NCI-H526 treated with DMSO at 0.1 percent for 48 hours (cell line): ENCODE measurements at places on chromosomes 1 and 21.

GRCh38 chr1:185419718-185420117 lies 102.7 kb upstream of the IVNS1ABP start:
- DNase-seq = no peak

GRCh38 chr1:175192111-175192629 lies 406 bp downstream of the KIAA0040 start:
- DNase-seq = peak; percentile 45

DNA sequence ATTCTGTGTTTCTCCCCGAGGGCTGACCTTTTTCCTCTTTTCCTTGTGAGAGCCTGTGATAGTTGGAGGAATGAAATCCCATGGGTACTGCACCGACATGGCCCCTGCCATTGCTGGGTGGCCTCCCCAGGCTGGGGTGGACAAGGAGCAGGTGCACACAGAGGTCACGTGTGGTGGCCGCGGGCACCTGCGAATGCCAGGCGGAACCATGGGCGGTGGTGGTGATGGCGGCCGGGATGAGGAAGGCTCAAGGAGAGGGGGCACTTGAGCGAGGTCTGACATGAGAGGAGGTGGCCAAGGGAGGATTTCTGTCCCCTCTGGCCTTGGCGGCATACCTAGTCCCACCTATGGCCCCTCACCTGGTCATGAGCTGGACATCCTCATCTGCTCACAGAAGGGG lies 69.6 kb downstream of the AJAP1 start:
- DNase-seq = no peak

DNA sequence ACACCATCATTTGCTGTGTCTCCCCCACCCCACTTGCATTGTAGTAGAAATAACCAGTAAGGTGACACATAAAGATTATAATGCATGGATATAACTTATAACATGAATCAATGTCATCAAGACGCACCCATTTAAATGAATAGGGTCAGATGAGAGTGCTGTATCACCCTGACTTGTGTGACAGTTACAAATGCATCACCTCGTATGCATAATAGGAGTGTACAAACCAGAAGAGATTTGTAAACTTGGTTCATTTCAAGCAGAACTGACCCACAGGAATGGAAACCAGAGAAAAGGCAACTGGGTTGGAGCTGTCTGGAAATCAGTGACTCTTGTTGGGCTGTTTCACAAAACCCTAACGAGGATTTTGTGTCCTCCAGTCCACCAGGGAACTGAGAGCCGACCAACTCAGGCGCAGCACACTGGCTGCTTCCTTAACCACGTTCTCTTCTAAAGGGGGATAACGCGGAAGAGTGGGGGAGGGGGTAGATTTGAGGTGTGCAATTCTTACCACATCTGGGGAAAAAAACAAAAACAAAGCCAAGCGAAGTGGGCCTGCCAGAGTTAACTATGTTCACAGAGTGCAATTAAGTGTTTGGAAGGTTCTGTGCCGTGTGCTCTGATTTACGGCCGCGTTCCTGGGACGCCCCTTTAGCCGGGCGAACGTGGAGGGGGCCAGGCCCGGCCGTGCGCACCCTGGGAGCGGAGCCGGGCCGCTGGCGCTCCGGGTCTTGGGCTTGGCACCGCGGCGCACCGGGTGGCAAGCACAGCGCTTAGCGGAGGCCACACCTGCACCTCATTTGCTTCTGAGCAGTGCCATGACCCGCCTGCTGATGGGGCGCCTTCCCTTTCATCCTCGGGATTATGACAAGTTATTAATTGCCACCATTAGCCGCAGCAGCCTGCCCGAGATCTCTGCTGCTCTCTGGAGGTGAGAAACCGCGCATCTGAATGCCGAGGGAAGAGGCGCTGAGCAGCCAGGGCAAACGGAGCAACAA lies 248.8 kb upstream of the FOXD3 start:
- DNase-seq = peak; percentile 34

GRCh38 chr1:220884109-220884980 lies 5.1 kb downstream of the HLX start:
- no peak for DNase-seq

- DNase-seq = no peak
Measured at GRCh38 chr1:15412175-15412800, 2.6 kb downstream of the EFHD2 start.

GRCh38 chr1:91617285-91617765 lies 116.7 kb downstream of the CDC7 start:
- DNase-seq = no peak

DNA sequence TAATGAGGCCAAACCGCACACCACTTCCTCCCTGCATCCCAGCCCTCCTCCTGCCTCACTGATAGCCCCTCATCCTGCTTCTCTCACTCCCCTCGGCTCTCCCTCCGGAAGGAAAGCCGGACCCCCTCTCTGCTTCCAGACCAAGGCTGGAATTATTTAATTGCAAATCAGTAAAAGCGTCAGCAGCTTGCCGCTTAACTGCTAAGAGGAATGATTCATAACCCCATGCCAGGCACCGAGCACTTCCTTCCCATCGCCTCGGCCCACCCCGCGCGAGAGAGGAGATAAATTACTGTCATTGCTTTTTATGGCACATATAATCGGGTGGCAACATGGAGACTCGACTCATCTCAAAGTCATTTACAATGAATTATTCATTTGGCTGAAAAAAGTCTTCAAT lies 77.3 kb downstream of the UBIAD1 start:
- no peak for DNase-seq

- no peak for DNase-seq
Measured at GRCh38 chr1:203935321-203935720, 73.9 kb downstream of the SNRPE start.

GRCh38 chr21:14975136-14975919 lies 89.5 kb downstream of the NRIP1 start:
- no peak for DNase-seq

DNA sequence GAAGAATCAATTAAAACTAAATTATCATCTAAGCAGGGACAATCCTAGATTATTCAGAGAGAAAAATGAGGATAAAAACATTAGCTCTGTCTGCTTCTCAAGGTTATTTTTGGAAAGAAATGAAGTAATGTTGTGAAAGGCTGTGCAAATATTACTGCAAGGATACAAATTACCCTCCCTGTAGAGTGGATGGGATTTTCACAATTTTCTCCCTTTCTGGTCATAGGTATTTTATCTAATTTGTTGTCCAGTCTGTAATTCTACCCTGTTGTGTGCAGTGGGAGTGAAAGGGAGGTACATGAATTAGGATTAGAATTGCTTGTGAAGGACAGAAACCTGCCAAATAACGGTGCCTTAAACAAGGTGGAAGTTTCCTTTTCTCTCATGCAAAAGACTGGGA lies 54.7 kb downstream of the MAP3K7CL start:
- DNase-seq = no peak

DNA sequence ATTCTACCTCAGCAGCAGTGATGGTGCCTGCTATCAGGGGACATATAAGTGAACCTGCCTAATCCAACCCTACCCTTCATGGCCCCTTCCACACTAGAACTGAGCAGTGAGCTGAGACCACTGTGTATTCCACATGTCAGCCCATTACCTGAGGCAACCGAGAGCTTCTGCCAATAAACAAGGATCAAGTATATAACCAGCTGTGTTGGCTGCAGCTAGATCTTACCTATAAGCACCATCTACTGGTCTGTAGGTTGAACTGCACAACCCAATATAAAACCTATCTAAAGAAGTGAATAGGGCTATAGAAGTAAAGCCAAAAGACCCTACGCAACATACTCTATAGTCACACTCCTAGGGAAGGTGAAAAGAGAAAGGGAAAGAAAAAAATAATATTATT lies 376.9 kb downstream of the HHIPL2 start:
- DNase-seq = peak; percentile 8

- DNase-seq = no peak
Measured at GRCh38 chr1:116150368-116150767, 39.2 kb downstream of the MAB21L3 start.

- no peak for DNase-seq
Measured at GRCh38 chr1:113593550-113594297, 165.6 kb downstream of the PHTF1 start.

GRCh38 chr1:234495231-234495990 lies 16.4 kb upstream of the TARBP1 start:
- DNase-seq = no peak

GRCh38 chr1:184036517-184036949 lies 995 bp downstream of the COLGALT2 start:
- peak; percentile 87 for DNase-seq

DNA sequence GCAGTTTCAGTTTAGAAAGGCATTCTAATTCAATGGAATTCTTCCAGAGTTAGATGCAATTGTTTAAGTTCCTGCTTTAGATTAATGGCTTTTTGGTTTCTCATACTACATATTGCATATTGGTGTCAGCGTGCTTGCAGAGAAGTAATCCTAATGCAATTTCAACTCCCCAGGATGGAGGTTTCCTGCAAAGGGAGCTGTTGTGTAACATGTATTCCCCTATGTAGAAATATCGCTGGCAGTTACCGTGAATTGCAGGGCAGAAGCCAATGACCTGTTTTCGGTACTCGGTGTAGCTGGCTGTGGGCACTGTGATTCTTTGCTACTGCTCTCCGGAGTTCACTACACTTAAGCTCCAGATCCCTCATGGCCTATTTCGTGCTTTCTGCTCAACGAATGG lies 256.1 kb upstream of the PTBP2 start:
- DNase-seq = no peak

DNA sequence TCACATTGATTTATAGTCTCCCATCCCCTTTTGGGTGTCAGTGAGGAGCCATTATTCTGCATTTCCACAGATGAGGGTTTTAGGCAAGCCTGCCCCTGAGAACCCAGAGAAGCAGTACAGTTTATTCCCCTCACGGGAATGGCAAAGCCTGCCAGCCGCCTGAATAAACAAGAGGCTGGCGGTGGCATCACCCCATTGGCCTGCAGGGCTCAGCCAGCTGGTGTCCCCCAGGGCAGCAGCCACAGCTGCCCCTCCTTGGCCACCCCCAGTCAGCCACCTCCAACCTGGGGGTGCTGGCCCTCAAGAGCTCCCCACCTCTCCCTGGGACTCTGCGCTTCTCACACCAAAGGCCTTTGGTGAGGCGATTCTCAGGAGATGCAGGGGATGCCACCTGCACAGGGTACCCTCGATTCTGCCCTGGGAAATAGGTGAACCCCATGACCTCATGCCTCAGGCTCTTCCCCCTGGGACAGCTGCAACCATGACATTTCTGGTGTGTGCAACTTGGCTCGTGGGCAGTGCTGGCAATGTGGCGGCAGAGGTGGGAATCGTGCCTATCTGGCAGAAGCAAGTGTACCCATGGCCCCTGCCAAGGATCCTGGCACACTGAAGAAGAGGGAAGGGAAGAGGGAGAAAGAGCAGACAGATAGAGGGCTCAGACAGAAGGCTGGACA lies 14.0 kb downstream of the OLFML2B start:
- no peak for DNase-seq

GRCh38 chr1:113166473-113166872 lies 93.5 kb downstream of the LRIG2 start:
- no peak for DNase-seq

DNA sequence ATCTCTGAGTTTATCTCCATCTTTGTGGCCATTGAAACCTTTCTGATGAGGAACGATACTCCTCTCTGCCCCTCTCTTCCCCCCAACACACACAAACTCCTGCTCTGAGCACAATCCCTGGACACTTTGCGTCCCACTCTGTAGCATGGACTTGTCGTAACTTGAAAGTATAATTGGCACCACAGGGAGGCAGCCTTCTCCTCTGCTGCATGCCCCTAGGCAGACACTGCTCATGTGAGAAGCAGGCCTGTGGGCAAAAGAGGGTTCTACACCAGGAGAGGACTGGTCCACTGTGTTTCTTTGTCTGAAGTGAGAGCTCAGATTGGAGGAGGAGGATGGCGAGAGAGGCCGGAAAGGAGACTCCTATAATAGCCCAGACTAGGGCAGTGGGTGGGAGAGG lies 3.8 kb upstream of the PARS2 start:
- DNase-seq = no peak

DNA sequence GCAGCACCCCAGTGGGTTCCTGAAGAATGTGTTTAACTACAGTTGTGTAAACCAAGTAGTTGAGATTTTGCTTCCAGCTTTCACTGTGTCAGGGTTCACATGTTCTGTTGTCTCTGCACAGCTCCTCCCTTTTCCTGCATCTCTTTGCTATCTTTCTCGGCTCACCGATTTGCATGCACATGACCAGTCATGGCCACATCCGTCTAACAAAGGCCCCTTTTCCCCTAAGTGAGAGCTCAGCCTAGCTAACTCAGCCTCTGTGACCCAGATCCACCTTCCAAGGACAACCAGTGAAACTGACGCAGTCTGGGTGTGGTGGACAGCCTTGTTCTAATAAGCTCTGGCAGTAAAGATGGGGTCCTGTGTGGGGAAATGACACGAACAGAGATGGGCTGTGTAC lies 101.1 kb downstream of the ZP4 start:
- DNase-seq = no peak

GRCh38 chr1:193592317-193592716 lies 405.9 kb upstream of the B3GALT2 start:
- DNase-seq = no peak

- DNase-seq = no peak
Measured at GRCh38 chr1:61875198-61875597, 132.9 kb downstream of the PATJ start.

- DNase-seq = no peak
Measured at GRCh38 chr1:244874974-244875579, 10.7 kb upstream of the HNRNPU start.

DNA sequence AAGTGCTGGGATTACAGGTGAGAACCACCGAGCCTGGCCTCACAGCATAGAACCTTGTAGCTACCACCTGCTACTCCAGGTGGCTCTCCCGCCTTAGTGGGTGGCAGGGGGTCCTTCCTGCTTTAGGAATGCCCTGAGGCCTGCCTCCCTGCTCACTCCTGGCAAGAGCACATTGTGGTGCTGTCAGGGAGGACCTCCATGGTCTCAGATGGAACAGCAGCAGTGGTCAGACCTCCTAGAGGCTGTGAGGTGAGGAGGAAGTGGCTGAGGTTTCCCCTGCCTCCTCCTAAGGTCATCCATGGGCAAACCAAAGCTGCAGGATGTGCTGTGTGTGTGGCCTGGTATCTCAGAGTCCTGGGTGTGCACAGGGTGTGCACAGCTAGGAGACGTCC lies 6.7 kb downstream of the SOX13 start:
- no peak for DNase-seq

GRCh38 chr1:238900334-238900865 lies 486.0 kb upstream of the CHRM3 start:
- no peak for DNase-seq
